ENCODE measurements at places on chromosomes 1 and 21.

DNA sequence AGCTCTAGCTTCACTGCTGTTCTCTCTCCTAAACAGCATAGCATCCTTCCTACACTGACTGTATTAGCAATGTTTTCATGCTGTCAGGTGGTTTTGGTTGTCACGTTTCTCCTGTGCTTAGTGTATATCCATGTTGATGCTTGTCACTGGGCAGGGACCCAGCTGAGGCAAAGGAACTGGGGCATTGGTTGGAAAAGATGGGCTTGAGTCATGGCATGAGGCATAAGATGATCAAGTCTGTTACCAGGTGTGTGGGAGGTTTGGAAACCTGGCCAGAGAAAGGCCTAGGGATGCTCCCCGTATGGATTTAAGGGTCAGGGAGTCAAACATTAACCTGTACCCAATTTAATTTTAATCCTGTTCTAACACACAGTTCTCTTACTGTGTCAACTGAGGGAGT is 69.6 kb downstream of the OSBPL9 start:
- peak; percentile 18 for DNase-seq

- no peak for DNase-seq
These were observed 18.9 kb downstream of the ANGPTL7 start for GRCh38 chr1:11207898-11208611.

- no peak for DNase-seq
These were observed 17.8 kb downstream of the SCAF4 start for GRCh38 chr21:31713973-31714740.

DNA sequence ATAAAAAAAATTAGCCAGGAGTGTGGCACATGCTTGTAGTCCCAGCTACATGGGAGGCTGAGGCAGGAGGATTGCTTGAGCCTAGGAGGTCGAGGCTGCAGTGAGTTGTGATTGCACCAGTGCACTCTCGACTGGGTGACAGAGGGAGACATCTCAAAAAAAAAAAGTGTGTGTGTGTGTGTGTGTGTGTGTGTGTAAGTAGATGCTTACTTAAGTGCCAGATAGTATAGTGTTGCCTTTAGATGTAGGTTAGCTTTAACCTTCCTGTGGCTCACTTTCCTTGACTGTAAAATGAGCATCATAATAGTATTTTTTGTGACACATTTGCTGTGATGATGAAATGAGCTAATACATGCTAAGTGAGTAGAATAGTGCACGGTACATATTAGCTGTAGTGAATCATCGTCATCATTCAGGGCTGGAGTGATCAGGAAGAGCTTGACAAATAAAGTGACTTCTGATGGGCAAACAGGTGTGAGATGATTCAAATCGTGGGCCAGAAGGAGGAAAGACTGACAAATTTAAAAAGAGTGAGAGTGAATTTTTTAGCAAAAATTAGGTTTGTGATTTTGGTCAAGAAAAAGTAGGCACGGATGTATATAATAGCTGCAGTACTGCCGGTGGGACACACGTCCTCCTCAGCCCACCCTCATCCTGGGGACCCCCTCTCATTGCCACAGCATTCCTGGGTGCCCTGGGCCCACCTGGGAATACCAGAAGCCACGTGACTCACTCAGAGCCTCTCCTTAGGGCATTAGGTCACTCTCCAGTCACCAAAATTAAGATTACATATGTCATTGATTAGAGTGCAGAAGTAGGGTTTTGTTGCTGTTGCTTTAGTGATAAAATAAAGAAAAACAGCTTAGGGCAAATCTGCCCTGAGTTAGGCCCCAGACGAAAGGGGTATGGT is 33.9 kb downstream of the EIF2D start:
- no peak for DNase-seq

- DNase-seq, result no peak
These were observed 45.3 kb downstream of the PGM1 start for GRCh38 chr1:63638471-63638870.

DNA sequence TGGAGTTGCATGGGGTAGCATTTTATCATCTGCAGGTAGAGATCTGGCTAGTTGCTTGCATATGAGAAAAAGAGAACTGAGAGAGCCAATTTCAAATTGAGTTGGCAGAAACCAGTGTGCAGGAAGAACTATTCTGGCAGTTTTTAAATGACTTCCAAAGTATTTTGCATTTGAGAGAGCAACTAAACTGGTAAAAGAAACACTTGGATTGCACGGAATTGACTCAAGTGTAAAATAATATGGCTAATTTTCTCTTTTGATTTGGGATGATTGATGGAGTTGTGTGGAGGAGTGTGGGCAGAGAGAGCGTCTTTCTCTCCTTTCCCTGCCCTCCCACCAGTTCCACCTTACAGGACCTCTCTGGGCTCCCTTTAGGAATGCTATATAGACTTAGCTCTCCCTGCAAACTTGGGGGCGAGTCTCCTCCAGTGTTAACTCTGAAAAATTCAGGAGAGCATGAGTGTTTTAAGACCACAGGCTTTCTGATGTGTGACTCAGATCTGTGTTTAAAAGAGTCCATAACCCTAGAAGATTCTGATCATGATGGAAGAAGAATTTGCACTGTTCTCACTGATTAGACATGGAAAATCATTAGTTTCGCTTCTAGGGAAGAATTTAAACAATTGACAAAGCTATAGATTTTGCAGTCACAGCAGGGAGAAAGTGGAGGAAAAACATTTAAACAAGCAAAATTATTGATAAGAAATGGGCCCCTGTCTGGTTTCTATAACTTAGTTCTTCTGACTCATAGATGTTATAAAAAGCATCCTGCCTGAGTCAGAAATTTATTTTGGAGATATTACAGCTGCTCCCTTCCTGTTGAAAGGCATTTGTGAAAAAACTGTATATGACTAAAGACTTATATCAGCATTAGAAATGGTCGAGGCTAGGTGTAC is 24.9 kb upstream of the CTBS start:
- DNase-seq, result no peak

Data from activated CD4-positive, alpha-beta T cell treated with anti-CD3 and anti-CD28 coated beads, Interleukin-2, amount 50 U/mL, for 48 hours (primary cell).